ENCODE measurements at places on chromosomes 5 and 9. TPM values are rescaled to one million over a fixed set of nuclear protein-coding genes. Genes with fewer than 3 reads are reported as not detected.

DNA sequence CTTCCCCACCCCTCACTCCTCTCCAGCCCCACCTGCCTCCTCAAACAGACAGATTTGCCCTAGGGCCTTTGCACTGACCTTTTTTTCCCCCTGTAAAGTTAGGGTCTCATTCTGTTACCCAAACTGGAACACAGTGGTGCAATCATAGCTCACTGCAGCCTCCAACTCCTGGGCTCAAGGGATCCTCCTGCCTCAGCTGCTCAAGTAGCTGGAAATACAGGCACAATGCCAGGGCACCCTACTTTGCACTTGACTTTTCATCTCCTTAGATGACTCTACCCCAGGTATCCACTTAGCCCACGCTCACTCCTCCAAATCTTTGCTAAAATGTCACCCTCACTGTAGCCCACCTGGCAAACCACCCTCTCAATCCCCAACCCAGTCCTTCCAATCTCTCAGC lies 2.2 kb downstream of the DYNC2I2 start:
- no peak for DNase-seq

DNA sequence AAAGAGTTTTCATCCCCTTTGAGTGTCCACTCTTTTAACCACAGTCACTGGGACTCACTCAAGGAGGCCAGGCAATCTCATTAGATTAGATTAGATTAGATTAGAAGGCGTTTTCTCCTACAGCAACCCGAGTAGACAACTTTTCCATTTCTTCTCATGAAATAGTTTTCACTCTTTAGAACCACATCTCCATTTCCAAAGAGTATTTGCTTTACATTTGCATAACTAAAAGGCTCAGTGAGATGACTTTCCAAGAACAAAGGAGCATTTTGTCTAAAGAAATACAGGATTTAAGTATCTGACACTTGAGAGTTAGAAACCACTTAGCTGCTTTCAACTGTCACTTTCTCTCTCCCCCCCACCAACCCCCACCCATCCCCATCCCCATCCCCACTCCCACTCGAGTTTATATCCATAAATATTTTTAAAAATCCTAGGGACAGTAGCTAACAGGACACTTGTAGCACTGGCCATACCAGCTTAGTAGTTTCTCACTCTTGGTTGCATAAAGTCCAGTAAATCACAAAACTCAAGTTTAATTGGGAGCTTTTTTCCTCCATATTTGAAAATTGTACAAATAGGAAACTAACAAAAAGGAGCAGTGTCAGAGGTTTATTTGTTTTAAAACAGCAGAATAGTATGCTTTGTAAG lies 2202.9 kb upstream of the WWC1 start:
- no peak for DNase-seq

DNA sequence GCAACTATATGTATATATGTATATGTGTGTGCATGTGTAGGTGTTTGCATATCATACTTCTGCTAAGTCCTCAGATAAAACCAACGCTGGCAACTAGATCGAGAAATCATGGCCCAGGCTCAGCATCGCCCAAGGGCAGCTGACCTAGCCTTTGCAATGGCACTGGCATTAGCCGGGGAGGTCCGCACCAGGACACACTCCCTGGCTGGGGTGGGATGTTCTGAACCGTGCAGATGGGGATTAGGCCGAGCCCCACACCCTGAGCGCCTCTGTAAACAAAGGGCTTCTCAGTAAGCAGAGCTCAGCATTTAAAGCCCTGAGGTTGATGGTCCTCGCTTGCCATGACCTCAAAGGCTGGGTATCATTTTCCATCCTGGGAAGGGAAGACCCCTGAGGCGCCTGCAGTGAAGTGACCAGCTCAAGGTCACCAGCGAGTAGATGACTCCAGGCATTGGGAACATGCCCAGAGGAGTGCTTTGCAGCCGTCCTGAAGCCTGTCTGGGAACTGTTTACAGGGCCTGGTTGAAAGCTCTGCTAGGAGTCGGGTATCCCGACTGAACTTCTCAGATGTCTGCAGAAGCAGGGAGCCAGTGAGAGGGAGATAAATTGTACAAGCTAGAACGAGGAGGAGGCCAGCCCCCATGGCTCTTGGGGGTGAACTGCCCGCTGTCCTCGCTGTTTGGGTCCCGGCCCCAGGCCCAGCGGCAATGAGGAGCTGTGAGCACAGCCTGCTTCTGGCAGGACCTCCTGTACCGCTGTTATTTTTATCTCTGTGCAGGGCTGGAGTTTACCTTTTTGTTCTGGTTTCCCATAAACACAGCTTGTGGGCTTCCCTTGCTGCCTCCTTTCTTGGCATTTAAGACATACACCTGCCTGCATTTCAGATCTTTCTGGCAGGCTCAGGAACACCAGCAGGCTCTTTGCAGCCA lies 18.4 kb downstream of the GADD45G start:
- no peak for DNase-seq

DNA sequence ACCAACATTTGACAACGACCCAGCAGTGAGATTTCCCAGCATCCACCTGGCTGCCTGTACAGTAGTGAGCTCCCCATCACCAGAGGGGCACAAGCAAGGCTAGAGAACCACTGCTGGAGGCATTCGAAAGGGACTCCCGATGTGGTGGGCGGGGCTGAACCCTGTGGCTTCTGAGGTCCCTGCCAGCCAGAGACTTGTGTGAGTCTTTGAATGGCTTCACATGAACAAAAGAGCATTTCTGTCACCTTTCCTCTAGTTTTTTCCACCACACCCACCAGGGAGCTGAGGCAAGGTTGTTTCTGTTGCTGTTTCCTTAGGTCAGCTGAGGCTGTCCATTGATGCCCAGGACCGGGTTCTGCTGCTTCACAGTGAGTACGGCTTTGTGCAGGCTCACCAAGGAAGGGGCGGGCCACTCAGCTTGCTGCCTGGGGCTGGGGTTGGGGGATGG lies 15.7 kb downstream of the RGS3 start:
- no peak for DNase-seq

GRCh38 chr5:73896097-73896496 lies 270.1 kb downstream of the ARHGEF28 start:
- DNase-seq: no peak

Gene PRSS3
- total RNA-seq: 1.1 TPM

Gene GPR151
- total RNA-seq: not detected
